ENCODE measurements at places on chromosomes 4 and X.

DNA sequence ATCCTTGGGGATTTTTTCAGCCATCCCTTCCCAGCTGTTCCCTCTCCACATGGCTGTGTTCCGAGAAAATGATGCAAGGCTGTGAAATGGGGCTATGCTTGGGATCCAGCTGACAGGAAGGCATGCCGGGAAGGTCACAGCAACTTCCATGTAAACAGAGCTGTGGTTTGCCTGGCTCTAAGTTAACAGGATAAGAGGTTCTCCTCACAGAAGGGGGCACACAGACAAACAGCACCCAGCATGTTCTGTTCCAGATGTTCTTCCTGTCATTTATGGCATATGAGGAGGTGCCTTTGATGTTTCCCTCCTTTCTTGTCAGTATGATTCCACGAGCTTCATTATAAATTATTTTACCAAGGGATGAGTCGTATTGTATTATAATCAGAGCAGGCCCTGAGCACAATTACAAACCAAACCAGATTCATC lies 220.7 kb downstream of the ANTXR2 start:
- H3K4me1 ChIP-seq, result no peaks in the 10 kb centered on the region
- H3K4me3 ChIP-seq, result no peak overlapping the region
- H3K36me3 ChIP-seq, result no peaks in the 10 kb centered on the region
- H3K27ac ChIP-seq, result peak overlapping the region; percentile 60
- no peak for DNase-seq

DNA sequence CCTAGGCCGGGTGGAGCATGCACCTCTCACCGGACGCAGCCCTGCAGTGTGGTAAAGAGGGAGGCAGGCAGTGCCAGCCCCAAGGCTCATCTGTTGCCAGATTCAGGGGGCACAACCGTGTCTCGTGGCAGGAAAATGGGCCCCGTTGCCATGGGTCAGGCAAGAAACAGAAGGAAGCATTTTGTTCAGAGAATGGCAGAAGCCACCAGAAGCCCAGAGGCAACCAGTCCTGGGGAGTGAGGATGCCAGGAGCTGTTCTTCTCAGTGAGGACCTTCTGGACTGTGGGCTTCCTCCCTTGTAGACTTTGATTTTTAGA lies 12.5 kb upstream of the UVSSA start:
- DNase-seq, result no peak
- H3K4me3 ChIP-seq, result no peak overlapping the region
- H3K4me1 ChIP-seq, result no peaks in the 10 kb centered on the region
- H3K27ac ChIP-seq, result no peak overlapping the region
- H3K36me3 ChIP-seq, result peaks cover 18% of the 10 kb centered on the region

- H3K36me3 ChIP-seq, result no peaks in the 10 kb centered on the region
- no peaks in the 10 kb centered on the region for H3K27me3 ChIP-seq
- H3K27ac ChIP-seq, result no peak overlapping the region
- H3K4me1 ChIP-seq, result no peaks in the 10 kb centered on the region
- DNase-seq, result no peak
Measured at GRCh38 chr4:105666693-105667092, 41.8 kb downstream of the INTS12 start.

DNA sequence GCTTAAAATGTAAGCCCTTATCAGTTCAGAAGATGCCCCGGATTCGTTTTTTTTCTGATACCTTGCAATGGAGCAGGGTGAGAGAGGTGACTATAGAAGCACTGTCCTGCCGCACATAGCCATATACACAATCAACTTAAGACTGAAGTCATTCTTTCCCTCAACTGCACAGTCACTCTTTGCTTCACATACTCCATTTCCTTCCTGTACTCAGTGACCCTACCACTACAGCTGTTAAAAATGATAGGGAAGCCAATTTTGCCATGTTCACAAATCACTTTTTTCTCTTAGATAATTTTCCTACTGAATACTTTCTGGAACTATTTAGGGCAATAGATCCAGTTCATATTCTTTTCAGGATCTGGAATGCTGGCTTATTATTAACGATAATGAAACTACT lies 300.0 kb downstream of the ANK2 start:
- DNase-seq, result no peak
- H3K4me1 ChIP-seq, result no peaks in the 10 kb centered on the region
- no peaks in the 10 kb centered on the region for H3K36me3 ChIP-seq
- no peaks in the 10 kb centered on the region for H3K27me3 ChIP-seq

DNA sequence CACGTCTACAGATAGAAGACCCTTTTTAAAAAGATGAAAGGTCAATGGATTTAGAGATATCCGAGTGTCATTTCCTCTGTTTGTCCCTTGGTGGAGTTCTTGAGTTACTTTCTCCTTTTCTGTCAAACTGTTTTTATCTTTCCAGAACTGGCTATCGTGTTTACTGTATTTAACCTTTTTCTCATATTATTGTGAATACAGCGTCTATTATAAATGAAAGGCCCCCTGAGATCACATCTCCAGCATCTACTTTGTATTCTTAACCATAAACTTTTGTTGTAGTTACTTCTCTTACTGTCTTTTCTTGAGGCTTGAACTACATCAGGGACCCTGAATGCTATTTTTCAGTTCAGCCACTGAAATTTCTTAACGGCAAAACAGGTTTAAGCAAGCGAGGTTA lies 4.0 kb upstream of the PCDH7 start:
- no peak overlapping the region for H3K27ac ChIP-seq
- peaks cover 36% of the 10 kb centered on the region for H3K27me3 ChIP-seq
- H3K36me3 ChIP-seq, result no peaks in the 10 kb centered on the region
- H3K4me3 ChIP-seq, result peak overlapping the region; percentile 49

- H3K27me3 ChIP-seq, result no peaks in the 10 kb centered on the region
- no peaks in the 10 kb centered on the region for H3K4me1 ChIP-seq
- DNase-seq, result no peak
Measured at GRCh38 chrX:13188731-13189309, 131.0 kb downstream of the ATXN3L start.

GRCh38 chr4:7155590-7156071 lies 36.7 kb upstream of the SORCS2 start:
- no peak for DNase-seq
- no peak overlapping the region for H3K4me3 ChIP-seq
- peaks cover 30% of the 10 kb centered on the region for H3K27me3 ChIP-seq
- no peak overlapping the region for H3K27ac ChIP-seq
- no peaks in the 10 kb centered on the region for H3K4me1 ChIP-seq
- H3K36me3 ChIP-seq, result no peaks in the 10 kb centered on the region

GRCh38 chr4:14410516-14410915 lies 591.8 kb upstream of the CPEB2 start:
- DNase-seq, result no peak
- H3K4me3 ChIP-seq, result no peak overlapping the region
- no peaks in the 10 kb centered on the region for H3K4me1 ChIP-seq
- H3K27me3 ChIP-seq, result no peaks in the 10 kb centered on the region

DNA sequence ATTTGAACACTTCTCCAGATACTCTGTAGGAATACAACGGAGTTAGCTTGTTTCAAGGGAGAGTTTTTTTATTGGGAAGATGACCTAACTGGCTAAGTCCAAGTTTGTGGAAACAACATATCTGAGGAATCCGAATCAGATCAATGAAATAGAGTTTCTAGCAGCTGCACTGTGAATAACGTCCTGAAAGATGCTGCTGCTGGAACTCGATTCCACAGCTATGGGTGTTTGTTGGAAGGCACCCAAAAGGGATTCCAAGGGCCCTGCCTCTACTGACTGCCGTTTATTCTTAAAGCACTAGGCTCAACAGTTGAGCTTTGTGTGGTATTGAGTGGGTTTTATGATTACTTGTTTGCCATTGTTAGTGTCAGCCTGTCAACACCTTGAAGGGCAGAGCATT lies 6.6 kb upstream of the GBA3 start:
- DNase-seq, result no peak
- H3K27ac ChIP-seq, result no peak overlapping the region
- no peaks in the 10 kb centered on the region for H3K4me1 ChIP-seq
- H3K27me3 ChIP-seq, result peaks cover 7% of the 10 kb centered on the region
- H3K36me3 ChIP-seq, result no peaks in the 10 kb centered on the region
- H3K4me3 ChIP-seq, result no peak overlapping the region

DNA sequence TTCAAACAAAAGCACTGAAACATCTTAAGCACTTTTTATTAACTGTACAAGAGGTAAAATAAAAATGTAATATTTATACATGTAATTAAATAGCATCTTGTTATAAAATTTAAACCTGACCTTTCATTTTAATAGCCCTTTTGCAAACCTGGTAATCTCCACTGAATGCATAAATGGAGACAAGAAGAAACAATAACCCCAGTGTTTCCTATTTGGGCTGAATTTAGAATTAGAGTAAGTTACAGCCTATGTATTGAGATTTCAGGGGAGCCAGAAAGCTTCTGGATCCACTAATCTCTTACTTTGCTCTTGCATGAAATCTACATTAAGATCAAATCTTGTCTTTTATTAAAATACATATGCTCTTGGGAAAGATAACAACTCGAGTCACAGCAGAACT lies 261.8 kb downstream of the ADGRL3 start:
- no peaks in the 10 kb centered on the region for H3K36me3 ChIP-seq
- H3K27me3 ChIP-seq, result no peaks in the 10 kb centered on the region
- no peaks in the 10 kb centered on the region for H3K4me1 ChIP-seq
- no peak for DNase-seq

DNA sequence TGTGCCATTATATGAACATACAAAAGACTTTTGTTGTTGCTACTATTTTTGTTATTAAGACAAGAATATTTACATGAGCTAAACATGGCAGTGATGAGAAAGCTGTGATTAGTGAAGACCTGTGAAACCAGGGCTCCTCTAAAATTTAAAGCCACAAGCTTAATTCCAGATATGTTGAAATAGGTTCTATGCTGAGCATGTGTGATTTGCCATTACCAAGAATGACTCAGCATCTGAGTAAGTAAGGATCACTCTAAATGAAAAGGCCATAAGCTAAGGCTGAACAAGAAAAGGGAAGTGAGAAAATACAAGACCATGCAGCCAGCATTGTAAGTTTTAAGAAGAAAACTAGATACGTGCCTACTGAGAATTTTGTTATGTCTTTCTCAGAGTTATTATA lies 75.9 kb upstream of the CAMK2D start:
- H3K27ac ChIP-seq, result no peak overlapping the region
- peaks cover 33% of the 10 kb centered on the region for H3K4me1 ChIP-seq
- no peaks in the 10 kb centered on the region for H3K36me3 ChIP-seq
- DNase-seq, result no peak
- no peak overlapping the region for H3K4me3 ChIP-seq

DNA sequence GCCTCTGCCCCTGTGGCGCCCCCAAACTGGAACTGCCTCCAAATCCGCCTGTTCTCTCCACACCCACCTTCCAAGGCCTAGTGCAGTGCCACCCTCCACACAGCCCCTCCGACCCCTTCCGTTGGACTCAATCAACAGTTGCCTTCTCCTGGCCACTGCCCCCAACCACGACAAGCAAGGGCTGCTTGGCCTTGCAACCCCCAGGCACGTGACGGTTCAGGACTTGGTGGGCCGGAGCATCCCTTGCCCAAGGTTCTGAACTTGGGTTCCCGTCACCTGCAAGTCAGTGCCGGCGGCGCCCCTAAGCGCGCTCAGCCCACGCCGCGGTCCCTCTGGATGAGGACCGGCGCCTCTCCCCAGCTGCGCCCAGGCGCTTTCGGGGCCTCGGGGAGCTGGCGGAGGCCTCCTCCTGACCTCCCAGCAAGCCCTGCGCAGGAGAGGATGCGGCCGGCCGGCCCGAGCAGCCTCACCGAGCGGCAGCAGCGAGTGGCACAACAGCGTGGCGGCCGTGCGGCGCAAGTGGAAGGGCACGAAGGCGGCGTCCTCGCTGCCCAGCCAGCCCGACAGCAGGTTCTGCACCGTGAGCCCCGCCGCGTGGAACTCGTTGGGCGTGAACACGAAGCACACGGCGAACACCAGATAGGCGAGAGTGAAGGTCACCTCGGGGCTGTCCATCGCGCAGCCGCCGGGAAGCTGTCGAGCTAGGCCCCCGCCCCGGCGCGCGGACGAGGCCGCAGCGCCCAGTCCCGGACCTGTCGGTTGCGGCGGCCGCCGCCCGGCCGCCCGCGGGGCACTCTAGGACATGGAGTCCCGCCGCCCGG lies 750 bp downstream of the TMEM129 start:
- peak; percentile 74 for DNase-seq
- H3K4me1 ChIP-seq, result peaks cover 43% of the 10 kb centered on the region
- peak overlapping the region; percentile 66 for H3K27ac ChIP-seq
- H3K27me3 ChIP-seq, result no peaks in the 10 kb centered on the region
- H3K36me3 ChIP-seq, result peaks cover 35% of the 10 kb centered on the region

GRCh38 chr4:8435656-8436121 lies 4.8 kb downstream of the ACOX3 start:
- H3K4me1 ChIP-seq, result peaks cover 8% of the 10 kb centered on the region
- peaks cover 3% of the 10 kb centered on the region for H3K36me3 ChIP-seq
- DNase-seq, result no peak
- H3K27me3 ChIP-seq, result no peaks in the 10 kb centered on the region
- H3K4me3 ChIP-seq, result no peak overlapping the region

GRCh38 chrX:103823591-103823990 lies 8.5 kb downstream of the RAB9B start:
- H3K27ac ChIP-seq, result peak overlapping the region; percentile 46
- no peaks in the 10 kb centered on the region for H3K27me3 ChIP-seq
- no peaks in the 10 kb centered on the region for H3K4me1 ChIP-seq

- no peaks in the 10 kb centered on the region for H3K4me1 ChIP-seq
- no peaks in the 10 kb centered on the region for H3K36me3 ChIP-seq
- DNase-seq, result no peak
Measured at GRCh38 chrX:69412661-69413060, 91.5 kb upstream of the NALF2 start.

DNA sequence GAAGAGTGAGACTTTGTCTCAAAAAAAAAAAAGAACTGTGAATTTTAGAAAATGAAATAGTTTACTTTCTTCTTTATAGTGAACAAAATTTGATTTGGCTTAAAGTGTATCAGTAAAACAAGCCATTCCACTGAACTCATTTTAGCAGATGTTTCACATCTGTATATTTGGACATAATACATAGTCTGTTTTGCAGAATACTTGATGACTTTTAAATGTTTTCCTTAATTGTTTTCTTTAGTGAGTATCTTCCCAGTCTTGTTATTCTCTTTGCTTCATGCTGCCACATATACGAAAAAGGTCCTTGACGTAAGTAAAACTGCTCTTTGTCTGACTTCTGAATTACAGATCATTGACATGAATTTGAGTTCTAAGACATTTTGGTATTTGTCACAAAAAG lies 8.3 kb downstream of the TMEM33 start:
- H3K4me1 ChIP-seq, result no peaks in the 10 kb centered on the region
- H3K27ac ChIP-seq, result no peak overlapping the region
- H3K27me3 ChIP-seq, result no peaks in the 10 kb centered on the region
- H3K36me3 ChIP-seq, result peaks cover 89% of the 10 kb centered on the region
- no peak overlapping the region for H3K4me3 ChIP-seq

GRCh38 chrX:53028678-53029077 lies 19.9 kb upstream of the GPR173 start:
- H3K4me1 ChIP-seq, result no peaks in the 10 kb centered on the region
- H3K27me3 ChIP-seq, result peaks cover 14% of the 10 kb centered on the region
- no peaks in the 10 kb centered on the region for H3K36me3 ChIP-seq
- no peak for DNase-seq
- no peak overlapping the region for H3K27ac ChIP-seq
- H3K4me3 ChIP-seq, result no peak overlapping the region

DNA sequence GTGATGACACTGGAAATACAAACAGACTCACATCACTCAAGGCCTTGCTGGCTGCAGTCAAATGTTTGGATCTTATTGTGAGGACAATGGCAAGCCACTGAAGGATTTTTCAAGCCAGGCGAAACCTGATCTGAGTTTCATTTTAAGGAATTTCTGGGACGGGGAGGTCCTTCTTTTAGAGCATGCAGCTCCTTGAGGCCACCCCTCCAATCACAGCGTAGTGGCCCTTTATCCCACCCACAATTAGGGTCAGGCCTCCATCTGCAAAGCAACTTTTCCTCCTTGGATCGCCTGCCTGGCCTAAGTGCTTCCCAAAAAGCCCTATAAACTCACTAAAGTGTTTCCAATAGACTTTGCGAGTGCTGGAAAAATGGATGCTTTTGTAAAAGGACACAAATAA lies 115.5 kb downstream of the EFHC2 start:
- no peaks in the 10 kb centered on the region for H3K36me3 ChIP-seq
- no peak overlapping the region for H3K4me3 ChIP-seq
- H3K27me3 ChIP-seq, result no peaks in the 10 kb centered on the region
- no peak for DNase-seq
- H3K4me1 ChIP-seq, result no peaks in the 10 kb centered on the region
- no peak overlapping the region for H3K27ac ChIP-seq
